ENCODE measurements at places on chromosomes 2 and 18.

DNA sequence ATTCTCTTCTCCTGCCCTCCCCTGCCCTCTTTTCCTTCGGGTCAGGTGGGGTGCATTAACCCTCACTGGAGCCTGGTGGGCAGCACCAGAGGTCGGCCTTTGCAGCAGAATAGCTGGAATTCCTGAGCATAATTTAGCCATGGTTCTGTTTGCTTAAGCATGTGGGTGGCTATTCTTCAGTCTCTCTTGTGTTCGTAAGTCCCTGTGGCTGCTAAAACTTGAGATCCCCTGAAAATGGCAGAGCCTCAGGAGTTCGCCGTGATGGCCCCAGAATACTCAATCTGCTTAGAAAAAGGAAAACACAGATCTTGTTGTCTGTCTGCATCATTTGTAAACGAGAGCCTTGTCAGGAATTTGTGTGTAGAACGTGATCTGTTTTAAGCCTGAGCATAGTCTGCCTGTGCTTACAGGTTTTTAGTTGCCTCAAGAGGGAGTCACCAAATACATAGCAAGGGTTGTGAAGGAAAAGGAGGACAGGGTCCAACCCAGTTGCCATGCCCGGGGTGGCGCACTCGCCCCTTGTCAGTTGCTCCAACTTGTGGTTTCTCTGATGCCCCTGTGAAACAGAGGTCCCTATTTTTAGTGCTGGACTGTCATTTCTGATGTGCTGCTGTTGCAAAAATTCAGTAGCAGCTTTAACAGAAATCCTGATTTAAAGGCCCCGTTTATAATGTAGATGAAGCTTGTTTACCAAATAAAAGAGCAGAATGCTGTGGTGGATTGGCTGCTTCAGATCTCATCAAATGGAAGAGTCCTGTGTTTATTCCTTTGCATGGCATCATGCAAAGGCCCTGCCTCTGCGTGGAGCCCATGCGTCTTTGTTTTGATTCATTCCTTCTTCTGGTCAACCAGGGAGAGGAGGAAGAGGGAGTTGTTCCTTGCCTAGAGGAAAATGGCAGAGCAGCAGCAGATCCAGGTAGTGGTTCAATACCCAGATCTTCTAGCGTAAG lies 74.8 kb downstream of the WDSUB1 start:
- DNase-seq: peak; percentile 39

DNA sequence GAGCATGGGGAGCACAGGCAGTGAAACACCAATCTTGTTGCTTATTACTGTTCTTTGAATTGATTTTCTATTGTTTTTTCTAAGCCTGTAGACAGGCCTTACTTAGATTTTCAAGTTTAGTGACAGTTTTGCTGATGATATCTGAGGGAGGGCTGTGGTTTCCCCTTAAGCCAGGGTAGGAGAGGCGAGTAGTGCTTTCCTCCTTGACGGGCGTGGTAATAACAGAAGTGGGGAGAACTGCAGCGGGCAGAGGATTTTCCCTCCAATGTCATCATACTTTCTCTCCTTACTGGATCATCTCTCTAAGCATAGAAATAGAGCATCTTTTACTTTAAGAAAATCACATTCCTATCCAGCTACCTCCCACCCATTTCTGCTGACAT lies 314.4 kb downstream of the ALK start:
- no peak for DNase-seq

- no peak for DNase-seq
These were observed 78.5 kb downstream of the RBM43 start for GRCh38 chr2:151182899-151183809.

- peak; percentile 78 for DNase-seq
These were observed 41.0 kb downstream of the UNC50 start for GRCh38 chr2:98649135-98649991.

DNA sequence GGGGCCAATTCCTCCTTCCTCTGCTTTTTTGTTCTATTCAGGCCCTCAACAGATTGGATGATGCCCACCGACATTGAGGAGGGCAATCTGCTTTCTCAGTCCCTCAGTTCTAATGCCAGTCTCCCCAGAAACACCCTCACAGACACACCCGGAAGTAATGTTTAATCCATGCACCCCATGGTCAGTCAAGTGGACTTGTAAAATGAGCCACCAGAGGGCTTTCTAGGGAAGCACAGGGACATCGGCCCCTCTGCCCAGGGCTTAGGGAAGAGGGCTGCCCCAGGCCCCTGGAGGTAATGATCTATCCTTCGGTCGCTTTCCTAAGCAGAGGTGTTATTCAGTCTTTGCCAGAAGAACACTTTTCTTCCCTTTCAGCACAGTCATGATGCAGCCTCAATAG lies 107.4 kb downstream of the PDCL3 start:
- no peak for DNase-seq

GRCh38 chr2:209431701-209432100 lies 7.9 kb downstream of the MAP2 start:
- peak; percentile 78 for DNase-seq

GRCh38 chr2:199223791-199224190 lies 233.9 kb downstream of the SATB2 start:
- DNase-seq: peak; percentile 23

- no peak for DNase-seq
These were observed 243.7 kb downstream of the NDUFA10 start for GRCh38 chr2:239781454-239781853.

GRCh38 chr2:176500901-176501300 lies 231.7 kb downstream of the MTX2 start:
- peak; percentile 38 for DNase-seq

DNA sequence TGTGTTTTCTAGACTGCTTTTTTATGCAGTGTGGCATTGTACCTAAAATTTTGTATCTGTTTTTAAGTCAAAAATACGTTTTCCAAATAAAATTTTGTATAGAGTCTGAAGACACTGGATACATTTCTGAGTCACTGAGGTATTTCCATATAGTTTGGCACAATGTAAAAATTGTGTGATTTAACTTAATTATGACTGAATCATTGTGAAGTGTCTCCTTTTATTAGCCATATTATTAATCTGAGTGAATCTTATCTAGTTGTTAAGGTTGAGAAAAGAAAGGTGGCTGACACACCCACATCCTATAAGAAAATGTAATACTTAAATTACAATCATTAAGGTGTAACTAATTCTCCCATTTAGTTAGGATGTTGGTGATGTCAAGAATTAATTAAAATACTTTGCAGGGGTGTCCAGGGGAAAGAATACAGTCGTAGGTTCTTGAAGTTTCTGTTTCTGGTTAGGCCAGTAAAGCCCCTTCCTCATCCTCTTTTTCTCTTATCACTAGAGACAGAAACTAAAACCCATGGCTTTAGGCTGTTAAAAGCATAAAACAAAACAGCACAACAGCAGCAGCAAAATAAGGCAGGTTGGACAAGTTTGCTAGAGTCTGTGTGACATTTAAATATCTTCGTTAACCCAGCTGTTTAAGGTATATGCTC lies 71.6 kb downstream of the UBE2E3 start:
- no peak for DNase-seq

DNA sequence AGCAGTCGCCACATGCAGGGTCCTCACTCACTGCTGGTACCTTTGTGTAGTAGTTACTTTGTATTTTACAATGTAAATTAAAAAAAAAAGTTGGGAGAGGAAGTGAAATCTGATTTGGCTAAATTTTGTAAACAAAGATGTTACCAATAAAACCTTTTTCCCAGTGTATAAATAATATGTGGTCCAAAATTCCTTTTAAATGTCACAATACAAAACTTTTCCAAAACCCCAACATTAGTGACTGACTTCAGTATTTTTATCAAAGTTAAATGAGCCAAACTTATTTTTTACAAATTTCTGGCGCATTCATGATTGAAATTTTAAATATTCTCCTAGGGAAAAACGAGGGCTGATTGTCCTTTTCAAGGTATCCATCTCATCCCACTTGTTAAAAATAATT lies 239.9 kb downstream of the AGAP1 start:
- no peak for DNase-seq

DNA sequence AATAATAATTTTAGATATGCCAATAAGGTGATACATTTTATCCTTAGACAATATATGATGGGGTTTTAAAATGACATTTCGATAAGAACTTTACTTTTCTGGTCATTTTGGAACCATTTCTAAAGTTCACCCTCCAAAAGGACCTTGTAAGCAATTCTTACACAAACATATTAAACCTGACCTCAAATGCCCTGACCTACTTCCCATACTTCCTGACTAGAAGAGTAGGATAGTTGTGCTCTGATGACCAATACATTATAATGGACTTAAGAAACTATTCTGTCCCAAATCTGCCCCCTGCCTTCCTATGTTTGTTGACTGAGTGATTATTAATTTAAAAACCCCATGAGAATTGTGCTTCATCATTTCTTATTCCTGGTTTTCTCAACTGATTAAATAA lies 24.6 kb downstream of the GCA start:
- DNase-seq: no peak

GRCh38 chr2:14577843-14578242 lies 54.7 kb upstream of the LRATD1 start:
- no peak for DNase-seq

- DNase-seq: no peak
These were observed 390.6 kb downstream of the TNS1 start for GRCh38 chr2:217612211-217612610.

Measured in astrocyte of the spinal cord (primary cell).